ENCODE measurements at places on chromosomes 5 and 9.

DNA sequence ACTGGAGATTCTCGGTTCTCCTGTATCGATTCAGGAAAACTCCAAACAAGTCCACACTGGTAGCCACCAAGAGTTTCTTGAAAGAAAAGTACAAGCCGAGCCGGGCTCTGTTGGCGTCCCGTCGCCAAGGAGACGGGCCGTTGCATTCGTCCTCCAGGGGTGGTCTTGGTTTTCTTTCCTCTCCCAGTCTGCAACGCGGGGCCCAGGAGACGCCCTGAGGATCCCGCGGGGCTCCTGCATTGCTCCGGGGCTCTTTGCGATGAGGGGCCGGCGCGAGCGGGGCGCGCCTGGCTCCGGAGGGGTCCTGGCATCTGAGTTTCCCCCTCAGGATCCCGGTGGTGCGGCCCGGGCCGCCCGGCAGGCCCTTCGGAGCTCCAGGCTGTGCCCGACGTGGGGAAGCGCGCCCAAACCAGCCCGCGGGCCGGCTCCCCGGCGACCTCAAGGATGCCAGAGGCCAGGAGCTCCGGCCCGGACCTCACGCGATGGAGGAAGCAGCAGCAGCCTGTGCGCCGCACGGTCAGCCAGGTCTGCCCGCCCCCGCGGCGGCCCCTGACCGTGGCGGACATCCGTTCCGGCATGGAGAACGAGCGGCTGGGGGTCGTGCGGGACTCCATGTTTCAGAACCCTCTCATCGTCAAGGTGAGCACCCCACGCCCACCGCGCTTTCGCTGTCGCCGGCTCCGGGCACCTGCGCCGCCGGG lies at the start of gene CFAP77:
Gene CFAP77 (plus strand): TSS at position 384 of the 701 bp plus-strand sequence. CDS start 61 bp downstream, at position 445.
- DNase-seq: no peak

- DNase-seq: no peak
These were observed 95.8 kb upstream of the TBCA start for GRCh38 chr5:77871946-77872345.

GRCh38 chr9:80509358-80509757 lies 937.6 kb downstream of the TLE4 start:
- no peak for DNase-seq

- no peak for DNase-seq
These were observed 33.3 kb downstream of the MTRR start for GRCh38 chr5:7902201-7902600.

DNA sequence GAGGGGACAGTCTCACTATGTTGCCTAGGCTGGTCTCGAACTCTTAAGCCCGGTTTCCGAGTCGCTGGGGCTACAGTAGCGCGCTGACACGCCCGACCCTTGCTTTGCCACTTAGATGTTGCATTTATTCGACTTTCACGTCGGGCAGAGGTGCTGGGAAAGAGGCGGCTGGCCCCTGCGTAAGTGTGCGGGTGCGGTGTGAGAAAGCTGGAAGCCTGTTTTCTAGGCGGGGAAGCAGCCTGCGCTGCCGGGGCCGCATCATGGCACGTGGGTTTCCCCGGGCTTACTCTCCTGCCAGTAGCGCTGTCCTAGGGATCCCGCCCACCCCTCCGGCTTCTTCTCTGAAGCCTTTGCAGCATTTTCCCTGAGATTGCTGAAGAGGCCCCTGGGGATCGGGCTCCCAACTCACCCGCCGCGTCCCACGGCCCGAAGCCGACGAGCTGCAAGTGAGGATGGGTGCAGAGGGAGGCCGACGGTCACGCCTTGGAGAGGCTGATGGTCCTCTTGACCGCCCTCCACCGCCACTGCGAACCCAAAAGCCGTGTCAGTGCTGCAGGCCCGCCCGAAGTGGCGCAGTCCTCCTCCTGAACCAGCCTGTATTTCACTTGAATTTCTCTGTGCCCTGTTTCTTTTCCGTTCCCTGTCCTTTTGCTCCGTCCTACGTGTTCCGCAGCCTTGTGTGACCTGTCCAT lies 5.8 kb upstream of the TRIM41 start:
- DNase-seq: peak; percentile 44

DNA sequence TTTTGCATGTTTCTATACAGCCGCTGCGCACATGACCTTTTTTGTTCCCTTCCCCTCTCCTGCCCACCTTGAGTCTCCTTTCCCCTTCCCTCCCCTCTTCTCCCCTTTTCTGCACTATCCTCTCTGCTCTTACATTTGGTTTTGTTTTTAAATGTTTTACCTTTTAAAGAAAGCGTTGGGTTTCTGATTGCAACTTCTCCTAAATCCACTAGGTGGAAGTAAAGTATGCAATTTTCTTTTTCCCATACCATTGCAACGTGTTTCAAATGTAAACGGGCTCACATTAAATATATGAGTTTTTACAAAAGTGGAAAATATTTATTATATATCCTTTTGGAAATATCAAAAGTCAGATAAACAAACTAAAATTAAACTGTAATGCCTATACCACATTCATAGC lies 500.9 kb downstream of the DIRAS2 start:
- no peak for DNase-seq

DNA sequence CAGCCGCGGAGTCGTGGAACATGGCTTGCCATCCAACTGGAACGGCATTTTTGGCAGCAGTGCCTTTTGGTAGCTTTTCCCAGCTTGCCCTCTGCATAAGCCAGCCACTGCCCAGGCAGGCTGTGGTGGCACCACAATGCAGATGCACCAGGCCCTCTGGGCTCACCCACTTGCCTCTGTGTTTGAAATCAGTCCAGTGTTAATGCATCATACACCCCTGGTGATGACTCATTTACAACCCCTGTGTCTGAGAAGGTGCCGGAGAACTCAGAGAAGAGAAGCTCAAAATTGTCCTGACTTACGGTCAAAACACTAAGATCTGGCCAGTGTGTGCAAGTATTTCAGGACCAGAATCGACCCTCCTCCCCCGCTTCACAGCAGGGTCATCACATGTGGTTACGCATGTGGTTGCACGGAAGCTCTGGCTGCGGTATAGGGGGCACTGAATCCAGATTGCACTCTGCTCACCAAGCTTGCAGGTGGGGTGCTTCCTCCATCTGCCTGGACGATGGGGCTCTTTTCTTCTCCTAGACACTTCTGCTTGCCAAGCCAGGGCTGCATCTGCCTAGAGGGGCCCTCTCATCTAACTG lies 66.5 kb upstream of the SMIM15 start:
- no peak for DNase-seq

DNA sequence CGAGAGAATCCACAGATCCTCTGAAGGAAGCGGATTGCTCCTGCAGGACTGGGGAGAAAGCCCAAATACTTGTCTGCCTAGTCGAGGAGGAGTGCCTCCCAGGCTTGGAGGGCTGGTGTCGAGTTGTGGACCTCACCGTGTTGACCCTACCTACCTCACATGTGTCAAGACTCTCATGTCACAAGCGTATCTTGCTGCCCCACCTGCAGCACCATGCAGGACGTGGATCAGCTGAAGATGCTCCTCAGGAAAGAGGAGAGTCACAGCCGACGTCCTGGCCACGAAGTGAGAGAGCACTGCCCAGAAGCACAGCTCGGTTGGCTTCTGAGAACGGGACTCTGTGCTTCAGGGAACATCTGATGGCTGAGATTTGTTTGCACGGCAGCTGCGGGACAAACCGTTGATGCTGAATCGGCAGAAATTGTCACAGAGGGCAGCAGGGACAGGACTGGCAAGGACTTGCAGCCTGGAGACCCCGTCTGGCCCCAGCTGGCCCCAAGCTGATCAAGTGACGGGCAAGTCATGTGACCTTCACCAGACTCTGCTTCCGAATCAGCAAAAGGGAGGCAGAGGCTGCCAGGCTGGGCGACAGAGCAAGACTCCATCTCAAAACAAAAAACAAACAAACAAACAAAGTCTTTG lies 119.1 kb upstream of the ITGA1 start:
- no peak for DNase-seq

GRCh38 chr5:139649082-139649991 lies 1.2 kb downstream of the CXXC5 start:
- DNase-seq: no peak

- DNase-seq: no peak
These were observed 213.5 kb downstream of the SGCD start for GRCh38 chr5:156540491-156540890.

DNA sequence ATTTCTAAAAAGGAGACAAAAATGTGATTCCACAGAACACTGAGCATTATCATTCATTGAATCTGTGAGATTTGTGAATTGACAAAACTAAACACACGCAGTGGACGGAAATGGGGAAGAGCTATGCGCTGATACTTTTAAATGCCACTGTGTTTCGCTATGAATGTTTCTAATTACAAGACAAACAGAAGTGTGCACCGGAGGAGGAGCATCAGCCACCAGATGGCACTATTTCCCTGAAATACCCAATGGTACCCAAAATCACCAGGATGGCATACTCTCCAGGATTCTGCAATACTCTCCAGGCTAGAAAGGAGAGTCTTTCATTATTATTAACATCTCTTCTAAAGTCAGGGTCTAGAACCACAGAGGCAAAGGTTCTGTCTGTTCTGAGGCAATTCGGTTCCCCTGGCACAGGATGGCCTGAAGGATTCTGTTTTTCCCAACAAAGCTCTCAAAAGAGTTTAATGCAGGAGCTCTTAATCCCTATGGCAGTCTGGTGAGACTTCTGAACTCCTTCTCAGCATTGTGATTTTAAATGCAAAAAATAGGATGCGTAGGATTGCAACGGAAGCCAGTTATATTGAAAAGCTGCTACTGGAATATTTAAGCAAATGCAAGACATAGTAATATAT lies 13.8 kb upstream of the PUM3 start:
- no peak for DNase-seq

- no peak for DNase-seq
These were observed 276.2 kb upstream of the SLC30A5 start for GRCh38 chr5:68817632-68818031.

GRCh38 chr9:119322184-119322583 lies 47.1 kb downstream of the BRINP1 start:
- no peak for DNase-seq

GRCh38 chr5:173762045-173762444 lies 126.1 kb upstream of the CPEB4 start:
- no peak for DNase-seq

GRCh38 chr9:114771889-114772288 lies 34.0 kb downstream of the TNFSF15 start:
- DNase-seq: no peak

DNA sequence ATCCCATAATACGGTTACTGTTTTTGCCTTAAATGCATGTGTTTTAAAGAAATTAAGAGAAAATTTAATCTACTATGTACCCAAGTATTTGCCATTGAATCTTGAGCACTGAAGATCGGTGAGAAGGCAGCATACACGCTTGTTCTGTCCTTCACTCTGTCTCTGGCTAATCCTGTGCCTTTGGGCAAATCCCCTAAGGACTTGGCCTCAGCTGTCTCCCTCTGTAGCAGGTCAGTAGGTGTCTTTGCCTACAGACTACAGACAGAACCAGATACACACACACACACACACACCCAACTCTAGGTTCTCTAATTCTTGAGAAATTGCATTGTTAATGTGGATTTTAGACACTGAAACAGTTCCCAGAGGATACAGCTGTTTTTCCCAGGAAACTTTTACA lies 117.4 kb downstream of the WDR41 start:
- no peak for DNase-seq

DNA sequence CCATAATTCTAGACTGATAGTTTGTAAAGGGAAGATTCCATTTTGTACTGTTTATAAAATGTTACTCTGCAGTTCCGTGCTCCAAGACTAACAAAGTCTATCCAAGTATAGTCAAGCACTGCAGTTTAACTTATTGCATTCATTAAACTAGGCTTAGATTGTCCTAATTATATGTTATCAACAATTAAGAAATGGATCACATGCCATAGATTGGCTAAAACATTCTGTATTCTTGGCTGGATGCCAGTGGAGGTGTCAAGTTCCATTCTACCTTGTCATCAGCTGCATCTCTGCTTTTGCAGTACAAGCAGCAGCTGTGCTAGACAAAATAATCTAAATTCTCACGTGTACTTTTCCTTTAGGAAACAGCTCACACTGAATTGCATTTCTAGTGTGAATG lies 69.4 kb upstream of the MEF2C start:
- DNase-seq: no peak

- no peak for DNase-seq
These were observed 72.0 kb upstream of the CTSL start for GRCh38 chr9:87653941-87654340.

DNA sequence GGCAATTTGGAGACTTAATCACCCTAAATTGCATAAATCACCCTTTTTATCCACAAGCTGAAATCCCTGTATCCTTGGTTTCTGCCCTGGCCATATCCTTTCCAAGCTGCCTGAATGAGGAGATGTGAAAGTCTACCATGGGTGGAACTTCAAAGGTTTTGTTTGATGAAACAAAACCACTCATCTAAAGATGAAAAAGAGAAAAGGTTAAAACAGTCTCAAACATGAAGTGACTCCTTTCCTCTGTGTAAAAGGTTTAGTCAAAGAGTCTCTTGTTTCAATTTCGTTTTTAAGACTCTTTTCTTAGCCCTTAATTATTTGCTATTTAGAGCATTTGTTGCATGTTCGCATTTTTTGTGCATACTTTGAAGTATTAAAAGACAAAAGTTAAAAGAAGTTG lies 11.2 kb downstream of the SLC45A2 start:
- no peak for DNase-seq

DNA sequence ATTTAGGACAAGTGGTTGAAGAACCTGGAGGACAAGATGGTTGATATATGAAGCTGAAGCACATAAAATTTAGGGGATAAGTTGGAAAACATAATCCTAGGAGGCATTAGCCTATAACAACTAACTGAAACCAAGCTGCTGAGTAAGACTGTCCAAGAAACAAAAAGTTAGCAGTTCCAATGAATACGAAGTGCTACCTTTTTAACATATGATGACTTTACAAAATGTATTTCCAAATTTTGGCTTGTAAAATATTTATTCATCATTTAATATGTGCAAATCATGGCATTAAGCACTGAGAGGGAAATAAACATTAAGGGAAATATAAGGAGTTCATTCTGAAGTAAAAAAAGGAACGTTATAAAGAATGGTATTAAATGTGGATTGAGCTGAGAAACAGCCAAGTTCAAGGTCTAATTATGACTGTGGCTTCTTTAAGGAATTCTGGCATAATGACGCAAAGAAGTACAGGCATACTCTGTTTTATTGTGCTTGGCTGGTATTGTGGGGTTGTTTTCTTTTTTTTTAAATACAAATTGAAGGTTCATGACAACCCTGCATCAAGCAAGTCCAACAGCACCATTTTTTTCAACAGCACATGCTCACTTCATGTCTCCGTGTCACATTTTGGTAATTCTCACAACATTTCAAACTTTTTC lies 7.7 kb downstream of the RAPGEF6 start:
- no peak for DNase-seq

DNA sequence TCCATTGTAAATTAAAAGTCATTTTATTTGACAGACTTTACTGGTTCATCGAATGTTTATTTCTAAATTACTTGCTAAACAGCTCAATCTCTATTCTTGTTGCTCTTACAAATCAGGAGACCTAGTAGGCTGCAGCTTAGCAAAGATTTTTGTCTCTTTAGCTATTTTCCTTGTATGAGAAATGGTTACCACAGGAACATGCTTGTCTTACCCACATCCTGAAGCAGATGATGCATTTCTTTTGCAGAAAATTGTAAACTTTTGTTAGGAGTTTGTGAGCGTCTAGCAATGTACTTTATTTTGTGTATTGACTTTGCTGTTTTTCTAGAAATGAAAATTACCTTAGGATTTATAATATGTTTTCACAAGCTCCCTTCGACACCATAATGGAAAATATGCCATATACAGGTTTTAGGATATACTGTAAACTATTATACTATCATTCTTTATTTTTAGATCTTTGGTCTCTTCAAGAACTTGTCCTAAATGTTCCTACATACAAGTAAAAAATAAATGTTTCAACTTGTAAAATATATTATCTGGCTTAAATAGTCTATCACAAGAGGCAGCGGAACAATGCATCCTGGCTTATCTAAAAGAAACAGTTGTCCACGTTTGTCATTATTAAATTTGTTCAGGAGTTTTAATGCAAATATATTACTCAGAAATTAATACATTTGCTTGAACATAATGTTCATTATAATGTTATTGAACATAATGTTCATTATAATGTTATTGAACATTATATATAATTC lies 54.1 kb downstream of the SPEF2 start:
- no peak for DNase-seq

Measured in stimulated activated CD8-positive, alpha-beta memory T cell treated with anti-CD3 and anti-CD28 coated beads, Interleukin-12 subunit alpha, Interleukin-12 subunit beta, amount 100 ng/mL, for 4 hours (primary cell).